ENCODE measurements at places on chromosomes 2 and 18.

GRCh38 chr2:102014041-102014345 lies 22.2 kb downstream of the IL1R2 start:
- DNase-seq: no peak

DNA sequence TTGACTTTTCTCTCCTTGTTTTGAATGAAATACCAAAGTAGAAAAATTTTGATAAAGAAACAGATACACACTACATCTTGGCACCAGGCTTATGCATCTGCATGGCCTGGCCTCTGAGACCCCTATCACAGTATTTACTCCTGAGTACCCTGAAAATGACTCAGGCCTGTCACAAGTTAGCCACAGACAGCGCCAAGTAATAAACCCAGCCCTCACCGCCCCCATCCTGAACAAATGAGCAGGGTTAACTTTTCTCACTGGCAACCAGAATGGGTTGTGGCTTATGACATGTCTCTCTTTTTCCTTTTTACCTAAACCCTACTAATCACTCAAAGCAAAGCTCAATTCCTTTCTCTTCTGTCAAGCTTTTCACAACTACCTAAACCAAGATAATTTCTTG lies 35.3 kb downstream of the SPRED2 start:
- no peak for DNase-seq

DNA sequence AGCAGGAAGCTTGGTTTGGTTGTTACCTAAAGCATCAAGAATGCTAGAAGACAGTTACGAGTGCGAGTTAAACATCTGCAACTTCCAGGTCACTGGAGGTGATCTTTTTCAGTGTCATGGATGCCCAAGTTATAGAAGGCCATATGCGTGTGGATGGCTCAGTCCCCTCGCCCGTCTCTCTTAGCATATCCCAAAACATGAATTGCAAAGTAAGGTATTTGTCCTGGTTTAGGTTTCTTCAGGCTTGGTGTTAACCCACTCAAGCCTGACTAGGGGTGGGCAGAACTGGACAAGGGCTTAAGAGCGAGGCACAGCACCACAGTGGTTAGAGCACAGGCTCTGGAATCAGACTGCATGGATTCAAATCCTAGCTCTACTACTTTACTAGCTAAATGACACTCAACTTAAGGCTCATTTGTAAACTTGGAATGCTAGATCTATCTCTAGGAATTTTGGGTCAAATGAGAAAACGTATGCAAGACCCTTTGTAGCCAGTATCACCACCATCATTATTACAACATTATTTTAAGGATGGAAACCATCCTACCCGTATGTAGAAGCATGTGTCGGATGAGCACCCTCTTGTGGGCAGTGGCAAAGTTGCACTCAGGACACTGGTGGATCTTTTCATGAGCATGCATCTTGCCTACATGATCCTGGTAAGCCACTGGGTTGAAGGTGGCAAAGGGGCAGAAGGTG lies 11.2 kb downstream of the ZNF142 start:
- DNase-seq: peak; percentile 27

DNA sequence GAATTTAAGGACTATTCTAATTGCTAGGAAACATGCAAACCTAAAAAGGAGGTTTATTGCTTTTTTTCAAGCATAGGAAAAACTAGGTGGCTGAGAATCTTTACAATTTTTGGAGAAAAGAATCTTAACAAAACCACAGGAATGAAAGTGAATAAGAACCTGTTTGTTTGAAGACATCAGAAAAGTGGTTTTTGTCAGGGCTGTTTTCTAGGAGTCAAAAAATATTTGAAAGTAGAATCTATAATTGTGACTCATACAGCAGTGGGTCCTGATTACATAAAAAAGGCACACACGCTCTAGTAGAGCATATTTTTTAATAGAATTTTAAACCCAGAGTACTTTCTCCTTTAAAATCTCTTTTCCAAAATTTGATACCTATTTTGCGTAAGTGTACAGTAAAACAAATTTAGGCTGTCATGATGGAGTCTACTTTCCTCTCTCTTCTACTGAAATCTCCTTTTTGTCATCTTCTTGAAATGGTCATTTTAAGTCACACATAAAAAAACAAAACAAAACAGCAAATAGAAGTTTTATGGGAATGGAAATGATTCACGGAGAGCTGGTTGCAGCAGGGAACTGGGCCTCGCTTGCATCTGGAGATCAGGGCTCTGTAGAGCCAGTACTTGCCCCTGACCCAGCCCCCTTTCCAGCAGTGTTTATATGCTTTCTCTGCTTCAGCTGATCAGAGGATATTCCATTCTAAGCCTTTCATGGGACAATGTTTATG lies 59.1 kb upstream of the PELI1 start:
- no peak for DNase-seq

GRCh38 chr18:45066210-45066609 lies 385.5 kb downstream of the SETBP1 start:
- DNase-seq: no peak

Data from activated T-helper 1 cell treated with anti-CD3 and anti-CD28 coated beads, Interleukin-12 subunit alpha, Interleukin-12 subunit beta, Interleukin-2, Interleukin-4 antibody, amounts not matched to agents 30 ng/mL and 10 ng/mL and 1 ng/mL, durations not matched to agents 14 hours and 24 hours and 36 hours (primary cell).